ENCODE measurements at places on chromosomes 11 and 22.

DNA sequence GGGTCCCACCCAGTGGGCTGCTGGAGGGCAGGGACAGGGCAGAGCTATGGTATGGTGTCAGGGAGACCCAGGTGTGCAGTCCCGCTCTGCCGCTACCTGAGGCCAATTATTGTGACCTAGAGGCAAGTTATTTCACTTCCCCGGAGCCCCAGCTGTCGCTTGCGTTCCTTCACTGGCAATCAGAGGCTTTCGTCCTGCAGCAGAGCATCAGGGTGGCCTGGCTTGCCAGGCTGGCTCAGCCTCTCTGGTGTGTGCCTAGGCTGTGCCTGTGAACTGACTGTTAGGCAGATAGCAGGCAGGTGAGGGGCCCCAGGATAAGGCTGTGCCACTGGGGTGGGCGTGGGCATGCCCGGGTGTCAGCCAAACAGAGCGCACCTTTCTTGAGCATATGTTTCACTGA is 31.4 kb downstream of the GLB1L2 start:
- DNase-seq: no peak

- DNase-seq: no peak
These were observed 37.3 kb upstream of the TECTA start for GRCh38 chr11:121063728-121064127.

GRCh38 chr22:37633089-37633624 is 6.3 kb upstream of the SH3BP1 start:
- DNase-seq: no peak

GRCh38 chr11:12799334-12799835 is 125.2 kb downstream of the TEAD1 start:
- DNase-seq: no peak

GRCh38 chr11:61340979-61341378 is 8.0 kb downstream of the TKFC start:
- DNase-seq: no peak

GRCh38 chr11:89249196-89249595 is 71.5 kb downstream of the TYR start:
- DNase-seq: no peak

DNA sequence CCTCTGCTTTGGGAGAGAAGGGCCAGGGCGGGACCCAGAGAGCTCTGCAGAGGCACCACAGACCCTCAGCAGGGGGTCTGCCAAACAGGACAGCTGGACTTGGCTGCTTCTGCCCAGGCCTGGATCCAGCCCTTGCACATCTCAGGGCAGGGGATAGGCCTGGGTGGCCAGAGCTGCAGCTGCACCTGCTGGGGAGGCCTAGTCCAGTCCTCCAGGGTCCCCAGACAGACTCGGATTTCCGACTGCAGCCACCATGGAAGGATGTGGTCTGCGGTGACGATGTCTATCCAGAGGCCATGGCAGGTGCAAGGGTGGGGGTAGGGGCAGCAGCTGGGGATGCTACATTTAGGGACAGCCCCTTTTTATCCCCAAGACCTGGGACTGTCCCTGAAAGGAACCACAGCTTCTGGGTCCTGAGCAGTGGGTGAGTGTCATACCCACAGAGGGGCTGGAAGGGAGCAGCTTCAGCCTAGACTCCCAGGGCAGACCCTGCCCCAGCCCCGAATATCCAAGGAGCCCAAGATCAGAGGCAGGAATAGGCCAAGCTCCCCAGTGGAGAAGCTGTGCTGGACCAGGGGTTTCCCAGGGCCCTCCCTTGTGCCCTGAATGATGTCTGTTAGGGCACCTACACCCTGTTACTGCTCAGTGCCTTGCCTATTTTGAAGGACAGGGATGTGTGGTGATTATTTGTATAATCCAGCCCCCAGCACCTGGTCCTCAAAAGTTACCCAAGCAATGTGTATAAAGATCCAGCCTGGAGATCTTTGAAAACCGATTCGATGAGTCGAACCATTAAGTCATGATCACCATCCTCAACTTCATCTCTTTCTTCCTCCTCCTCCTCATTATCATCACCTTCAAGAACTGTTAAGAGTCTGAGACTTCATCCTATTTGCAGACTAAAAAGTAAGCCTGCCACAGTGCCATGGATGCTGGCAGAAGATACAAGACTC is 2.5 kb upstream of the IGLL5 start:
- no peak for DNase-seq

Data from amygdala (tissue), 56 donors.